ENCODE measurements at places on chromosomes 6 and 20.

- DNase-seq = no peak
Observed at GRCh38 chr6:103983860-103984259, 875.9 kb downstream of the HACE1 start.

GRCh38 chr6:73511796-73512195 is 9.0 kb downstream of the EEF1A1 start:
- DNase-seq = no peak

GRCh38 chr6:11595903-11596302 is 58.4 kb downstream of the TMEM170B start:
- DNase-seq = no peak

- no peak for DNase-seq
Observed at GRCh38 chr6:45630314-45630713, 252.6 kb upstream of the SUPT3H start.

DNA sequence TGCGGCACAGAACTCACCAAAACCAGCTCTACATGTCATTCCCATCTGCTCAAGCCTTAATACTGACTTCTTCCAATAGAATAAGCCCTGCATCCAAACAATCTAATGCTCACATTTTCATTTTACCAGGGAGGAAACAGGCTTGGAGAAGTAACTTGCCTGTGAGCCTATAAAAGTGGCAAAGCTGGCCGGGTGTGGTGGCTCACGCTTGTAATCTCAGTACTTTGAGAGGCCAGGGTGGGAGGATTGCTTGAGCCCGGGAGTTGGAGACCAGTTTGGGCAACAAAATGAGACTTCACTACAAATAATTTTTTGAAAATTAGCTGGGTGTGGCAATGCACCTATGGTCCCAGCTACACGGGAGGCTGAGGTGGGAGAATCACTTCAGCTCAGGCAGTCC is 133.7 kb downstream of the LY86 start:
- DNase-seq = no peak

- no peak for DNase-seq
Observed at GRCh38 chr6:159972506-159973268, 3.8 kb downstream of the IGF2R start.

- DNase-seq = no peak
Observed at GRCh38 chr20:90651-91050, 3.2 kb downstream of the DEFB125 start.

DNA sequence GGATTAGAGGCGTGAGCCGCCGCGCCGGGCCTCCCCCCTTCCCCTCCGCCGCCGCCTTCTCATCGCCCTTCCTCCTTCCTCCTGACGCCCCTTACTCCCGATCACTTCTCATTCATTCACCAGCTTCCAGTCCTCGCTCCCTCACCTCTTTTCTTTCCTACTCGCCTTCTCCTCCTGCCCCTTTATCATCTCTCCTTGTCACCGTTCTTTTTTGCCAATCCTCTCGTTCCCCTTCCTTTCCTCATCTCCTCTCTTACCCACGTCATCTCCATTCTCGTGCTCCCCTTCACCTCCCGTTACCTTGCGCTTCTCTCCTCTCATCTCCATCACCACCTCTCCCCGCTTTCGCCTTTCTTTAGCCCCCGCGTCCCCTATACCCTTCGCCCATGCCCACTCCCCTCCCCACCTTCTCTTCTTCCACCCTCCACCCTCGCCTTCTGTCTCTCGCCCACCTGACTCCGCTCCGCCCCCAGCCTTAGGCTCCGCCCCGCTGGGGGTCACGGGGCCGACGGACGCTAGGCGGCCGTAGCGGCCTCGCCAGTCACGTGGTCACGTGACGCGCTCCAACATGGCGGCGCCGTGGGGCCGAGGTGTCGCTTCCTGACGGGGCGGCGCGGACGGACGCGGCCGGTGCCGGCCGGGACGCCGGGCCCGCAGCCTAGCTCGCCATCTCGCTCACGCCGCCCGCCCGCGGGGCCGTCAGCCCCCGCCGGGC is at the start of gene ARFGEF2:
Gene ARFGEF2 (plus strand): TSS at position 544 of the 715 bp plus-strand sequence. CDS start 179 bp downstream, outside the sequence.
- DNase-seq = peak; percentile 80

GRCh38 chr20:39624316-39624715 is 662.2 kb downstream of the DHX35 start:
- DNase-seq = no peak

GRCh38 chr6:12265791-12266190 is 24.4 kb upstream of the EDN1 start:
- no peak for DNase-seq

GRCh38 chr6:10598084-10598960 is 77.2 kb downstream of the GCNT2 start:
- no peak for DNase-seq

- DNase-seq = peak; percentile 19
Observed at GRCh38 chr6:136791296-136792094, 782 bp downstream of the MAP3K5 start.

GRCh38 chr6:113411011-113411410 is 446.1 kb upstream of the MARCKS start:
- DNase-seq = no peak

GRCh38 chr20:8394308-8394945 is 262.4 kb downstream of the PLCB1 start:
- no peak for DNase-seq

DNA sequence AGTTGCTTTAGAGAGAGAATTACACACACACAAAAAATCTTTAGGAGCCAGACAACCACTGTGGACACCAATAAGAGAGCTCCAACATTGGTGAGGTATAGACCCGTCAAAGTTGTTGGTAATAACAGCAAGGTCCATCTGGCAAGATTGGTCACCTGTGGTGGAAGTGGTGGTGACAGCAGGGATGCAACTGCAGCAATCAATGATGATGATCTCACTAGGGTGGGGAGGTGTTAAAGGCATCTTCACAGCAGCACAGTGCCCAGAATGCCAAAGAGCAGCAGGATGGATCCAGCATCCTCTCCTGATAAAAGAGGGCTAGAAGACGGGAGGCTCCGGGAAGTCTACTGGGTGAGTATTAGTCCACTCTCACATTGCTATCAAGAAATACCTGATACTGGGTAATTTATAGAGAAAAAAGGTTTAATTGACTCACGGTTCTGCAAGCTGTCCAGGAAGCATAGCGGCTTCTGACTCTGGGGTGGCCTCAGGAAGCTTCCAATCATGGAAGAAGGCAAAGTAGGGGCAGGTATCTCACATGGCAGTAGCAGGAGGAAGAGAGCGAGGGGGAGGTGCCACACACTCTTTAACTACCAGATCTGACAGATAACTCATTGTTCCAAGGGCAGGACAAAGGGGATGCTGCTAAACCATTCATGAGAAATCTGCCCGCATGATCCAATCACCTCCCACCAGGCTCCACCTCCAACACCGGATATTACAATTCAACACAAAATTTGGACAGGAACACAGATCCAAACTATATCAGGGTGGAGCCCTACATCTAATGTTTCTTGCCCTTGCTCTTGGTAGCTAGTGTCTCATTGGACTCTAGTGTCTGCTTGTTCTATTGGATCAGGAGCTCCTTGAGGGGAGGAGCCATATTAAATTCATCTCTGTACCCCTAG is 48.9 kb downstream of the KLHL31 start:
- no peak for DNase-seq

DNA sequence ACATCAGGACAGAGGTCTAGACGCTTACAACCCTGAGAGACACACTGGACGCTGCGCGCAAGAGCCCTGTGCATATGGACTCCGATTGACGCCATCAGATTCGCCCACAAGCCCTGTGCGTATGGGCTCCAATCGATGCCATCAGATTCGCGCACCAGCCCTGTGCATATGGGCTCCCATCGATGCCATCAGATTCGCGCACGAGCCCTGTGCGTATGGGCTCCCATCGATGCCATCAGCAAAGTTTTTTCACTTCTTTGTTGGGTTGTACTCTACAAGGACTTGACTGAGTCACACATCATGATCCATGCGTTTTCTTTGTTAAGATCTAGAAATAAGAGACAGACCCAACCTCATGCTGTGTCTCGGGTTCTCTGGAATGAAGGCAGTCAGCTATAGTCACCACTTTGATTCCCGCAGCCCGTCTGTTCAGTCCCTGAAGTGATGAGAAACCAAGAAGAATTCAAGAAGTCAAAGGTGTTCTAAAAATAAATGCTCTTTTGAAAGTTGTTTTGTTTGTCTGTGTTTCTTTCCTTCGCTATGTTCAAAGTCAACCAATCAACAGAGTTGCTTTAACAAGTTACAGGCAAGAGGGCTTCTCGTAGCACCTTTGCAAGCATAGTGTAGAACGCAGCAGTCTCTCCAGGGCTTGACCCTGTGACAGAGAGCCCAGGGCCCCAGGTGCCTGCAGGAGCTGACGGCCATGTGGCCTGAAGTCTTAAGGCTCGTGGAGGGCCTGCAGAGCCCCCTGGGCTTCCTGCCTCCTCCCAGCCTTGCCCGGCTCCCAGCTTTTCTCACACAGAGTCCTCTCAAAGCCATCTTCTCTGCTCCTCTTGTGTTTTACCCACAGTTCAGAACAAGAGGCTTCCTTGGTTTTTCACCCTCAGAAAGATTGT is 7.9 kb downstream of the RPS6KA2 start:
- DNase-seq = no peak

- DNase-seq = no peak
Observed at GRCh38 chr6:166644681-166645080, 17.6 kb upstream of the RPS6KA2 start.

GRCh38 chr6:112254921-112255320 is 554 bp upstream of the LAMA4 start:
- no peak for DNase-seq

DNA sequence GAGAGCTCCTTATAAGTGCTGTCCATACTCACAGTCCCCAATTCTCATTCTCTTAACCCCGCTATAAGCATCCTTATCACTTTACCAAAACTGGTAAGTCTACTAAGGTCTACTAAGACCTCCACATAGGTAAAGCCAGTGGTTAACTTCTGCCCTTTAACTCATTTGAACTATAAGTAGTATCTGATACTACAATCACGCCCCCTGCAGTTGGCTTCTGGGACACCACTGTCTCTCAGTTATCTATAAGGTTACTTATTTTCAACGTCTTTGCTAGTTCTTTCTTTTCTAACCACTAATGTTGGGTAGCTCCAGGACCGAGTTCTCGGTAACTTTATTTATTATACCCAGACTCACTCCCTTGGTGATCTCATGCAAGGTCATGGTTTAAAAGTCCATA is 142.6 kb downstream of the ARHGAP18 start:
- DNase-seq = no peak

DNA sequence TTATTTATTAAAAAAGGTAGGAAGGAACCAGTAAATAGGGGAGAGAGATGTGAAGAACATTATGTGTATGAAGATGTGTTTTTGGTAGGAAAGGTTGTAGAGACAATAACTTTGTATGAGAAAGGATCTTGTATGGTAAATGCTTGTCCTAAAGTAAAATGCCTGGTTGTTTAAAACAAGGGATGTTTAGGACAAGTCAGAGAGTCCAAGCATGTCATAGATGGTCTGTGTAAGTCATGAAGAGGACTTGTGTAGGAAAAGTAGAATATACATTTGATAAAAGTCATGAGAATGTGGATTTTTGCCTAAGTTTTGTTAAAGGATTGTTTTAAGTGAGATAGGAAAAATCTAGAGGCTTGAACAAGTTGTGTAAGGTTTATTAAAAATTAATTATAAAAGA is 325.1 kb downstream of the CDH26 start:
- DNase-seq = no peak

- DNase-seq = no peak
Observed at GRCh38 chr20:53738039-53738944, 144.7 kb upstream of the ZNF217 start.

DNA sequence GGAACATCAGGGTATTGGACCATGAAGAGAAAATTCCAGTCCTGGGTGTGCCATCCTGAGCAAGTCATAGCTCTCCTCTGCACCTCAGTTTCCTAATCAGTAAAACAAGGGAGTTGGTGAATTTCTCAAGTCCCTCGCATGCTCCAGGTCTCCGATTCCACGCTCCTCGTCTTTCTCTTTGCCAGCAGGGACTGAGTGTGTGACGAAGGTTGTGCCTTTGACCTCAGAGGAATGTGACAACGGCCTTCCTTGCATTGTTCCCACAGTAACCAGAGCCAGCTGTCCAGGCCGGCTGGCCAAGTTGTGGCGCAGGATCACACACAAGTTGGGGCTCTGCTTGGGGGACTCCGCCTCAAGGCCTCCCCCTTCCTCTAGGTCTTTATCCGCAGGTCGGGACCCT is 217.3 kb downstream of the ATXN1 start:
- DNase-seq = no peak

- no peak for DNase-seq
Observed at GRCh38 chr6:111250791-111251354, 163.6 kb downstream of the SLC16A10 start.

DNA sequence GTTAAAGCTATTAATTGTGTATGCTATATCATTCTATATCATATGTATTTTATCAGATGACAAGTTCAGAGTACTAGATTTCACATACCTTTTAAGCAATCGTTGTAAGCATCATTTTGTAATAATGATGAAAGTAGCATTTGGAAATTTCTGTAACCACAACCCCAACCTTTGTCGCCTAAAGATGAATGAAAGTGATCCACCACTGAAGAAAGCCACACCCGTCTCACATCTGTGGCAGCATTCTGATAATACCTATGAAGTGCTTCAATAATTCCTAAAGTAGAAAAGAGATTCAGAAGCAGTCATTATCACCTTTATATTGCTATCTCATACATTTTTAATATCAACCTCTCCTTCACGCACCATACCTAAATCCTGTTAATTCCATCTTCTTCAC is 16.6 kb downstream of the ZUP1 start:
- no peak for DNase-seq

DNA sequence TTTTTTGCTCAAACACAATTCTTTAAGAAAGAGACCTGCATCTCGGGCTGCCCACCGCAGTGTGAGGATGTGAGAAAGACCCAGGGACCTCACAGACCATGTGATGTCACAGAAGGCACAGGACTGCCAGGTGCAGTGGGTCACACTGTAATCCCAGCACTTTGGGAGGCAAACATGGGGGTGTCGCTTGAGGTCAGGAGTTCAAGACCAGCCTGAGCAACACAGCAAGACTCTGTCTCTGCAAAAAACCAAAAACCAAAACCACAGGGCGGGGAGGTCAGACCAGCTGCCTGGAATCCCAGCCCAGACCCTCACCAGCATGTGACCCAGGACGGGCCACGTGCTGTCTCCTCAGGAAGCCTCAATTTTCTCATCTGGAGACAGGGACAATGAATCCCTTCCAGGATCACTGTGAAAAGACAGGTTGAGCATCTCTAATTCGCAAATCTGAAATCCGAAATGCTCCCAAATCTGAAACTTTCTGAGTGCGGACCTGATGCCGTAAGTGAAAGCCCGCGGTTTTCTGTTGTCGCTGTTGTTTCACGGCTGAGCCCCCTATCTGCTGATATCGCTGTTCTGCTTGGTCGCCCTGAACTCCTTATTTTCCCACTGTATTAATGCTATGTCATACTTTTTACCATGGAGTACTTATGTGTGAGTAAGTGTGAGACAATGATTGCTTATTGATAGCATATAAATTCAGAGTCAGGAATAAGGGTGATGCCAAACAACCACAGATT is 159.5 kb upstream of the PTPN1 start:
- DNase-seq = no peak

- DNase-seq = no peak
Observed at GRCh38 chr6:4382362-4382853, 247.0 kb upstream of the ECI2 start.

DNA sequence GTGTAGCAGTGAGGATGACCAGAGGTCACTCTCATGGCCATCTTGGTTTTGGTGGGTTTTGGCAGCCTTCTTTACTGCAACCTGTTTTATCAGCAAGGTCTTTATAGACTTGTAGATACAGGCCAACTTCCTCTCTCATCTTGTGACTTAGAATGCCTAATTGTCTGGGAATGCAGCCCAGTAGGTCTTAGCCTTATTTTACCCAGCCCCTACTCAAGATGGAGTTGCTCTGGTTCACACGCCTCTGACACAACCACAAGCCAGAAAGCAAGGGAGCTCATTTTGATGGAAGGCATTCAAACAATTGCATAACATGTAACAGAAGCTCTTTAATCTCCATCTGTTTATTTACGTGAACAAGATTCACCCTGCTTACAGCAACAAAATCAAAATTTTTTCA is 492.0 kb upstream of the SULF2 start:
- no peak for DNase-seq
